ENCODE measurements at places on chromosomes 12 and 14. TPM values are rescaled to one million over a fixed set of nuclear protein-coding genes. Genes with fewer than 3 reads are reported as not detected.
A peak's percentile ranks its signal among the peaks of the same experiment; 100 is the strongest.

- no peaks in the 10 kb centered on the region for H3K27me3 ChIP-seq
- H3K4me3 ChIP-seq, result no peak overlapping the region
- DNase-seq, result peak; percentile 65
- no peaks in the 10 kb centered on the region for H3K36me3 ChIP-seq
Measured at GRCh38 chr12:2414810-2415567, 362.2 kb downstream of the CACNA1C start.

DNA sequence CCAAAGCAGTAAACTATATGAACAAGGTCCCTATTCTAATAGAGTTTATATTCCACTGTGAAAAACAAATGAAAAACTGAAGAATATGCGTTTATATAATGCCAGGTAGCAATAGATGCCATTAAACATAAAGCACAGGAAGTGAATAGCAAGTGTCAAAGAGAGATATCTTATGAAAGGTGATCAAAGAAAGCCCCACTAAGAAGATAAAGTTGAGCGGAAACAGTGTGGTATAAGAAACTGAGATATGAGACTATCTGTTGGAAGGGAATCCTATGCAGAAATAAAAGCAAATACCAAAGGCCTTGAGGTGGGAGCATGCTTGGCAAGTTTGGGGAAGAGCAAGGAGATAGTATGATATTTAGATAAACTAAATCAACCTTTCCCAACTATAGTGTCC, 123.1 kb upstream of the FAR2 start:
- no peak for DNase-seq
- no peaks in the 10 kb centered on the region for H3K27me3 ChIP-seq
- H3K4me1 ChIP-seq, result no peaks in the 10 kb centered on the region

DNA sequence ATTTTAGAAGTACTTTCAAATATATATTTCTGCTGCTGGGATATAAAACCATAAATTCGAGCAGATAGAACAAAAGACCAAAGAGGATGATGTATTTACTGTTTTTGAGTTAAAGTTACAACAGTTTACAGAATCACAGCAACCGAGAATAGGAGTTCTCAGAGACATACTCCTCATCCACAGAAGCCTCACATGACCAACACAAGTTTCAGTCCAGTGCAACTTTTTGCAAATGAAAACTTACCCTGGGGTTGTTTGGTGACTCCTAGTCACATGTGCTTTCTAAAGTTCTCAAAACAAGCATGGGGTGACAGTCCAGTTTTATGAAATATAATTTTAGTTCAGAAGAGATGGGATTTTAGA, 117.1 kb downstream of the PRKCH start:
- H3K36me3 ChIP-seq, result no peaks in the 10 kb centered on the region
- H3K4me1 ChIP-seq, result no peaks in the 10 kb centered on the region

- no peaks in the 10 kb centered on the region for H3K4me1 ChIP-seq
- H3K4me3 ChIP-seq, result no peak overlapping the region
- no peak overlapping the region for H3K27ac ChIP-seq
- H3K27me3 ChIP-seq, result no peaks in the 10 kb centered on the region
- H3K36me3 ChIP-seq, result no peaks in the 10 kb centered on the region
- no peak for DNase-seq
Measured at GRCh38 chr12:39723831-39724230, 104.2 kb upstream of the ABCD2 start.

Gene TMEM120B
- total RNA-seq, result 8.9 TPM

DNA sequence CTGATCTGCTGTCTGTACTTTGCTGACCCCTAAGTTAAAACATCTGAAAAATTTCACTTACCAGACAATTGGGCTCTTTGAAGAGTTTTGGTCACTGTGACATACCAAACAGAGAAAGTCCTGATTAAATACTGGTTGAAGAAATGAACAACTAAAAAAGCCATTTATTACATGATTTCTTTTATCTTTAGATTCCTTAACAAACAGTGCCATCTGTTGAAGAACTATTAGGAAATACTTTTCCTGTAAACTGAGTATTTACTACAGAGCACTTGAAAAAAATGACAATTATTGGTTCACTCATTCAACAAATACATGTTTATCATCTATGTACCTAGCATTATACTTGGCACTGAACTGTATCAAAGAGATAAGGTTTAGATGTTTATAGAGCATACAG, 6.5 kb upstream of the WASHC4 start:
- H3K27me3 ChIP-seq, result no peaks in the 10 kb centered on the region
- H3K4me1 ChIP-seq, result no peaks in the 10 kb centered on the region
- no peaks in the 10 kb centered on the region for H3K36me3 ChIP-seq

Gene WNT1
- total RNA-seq, result not detected

Gene P2RX2
- 0.36 TPM for total RNA-seq

GRCh38 chr12:26791301-26791791, 41.6 kb downstream of the ITPR2 start:
- H3K4me1 ChIP-seq, result no peaks in the 10 kb centered on the region
- H3K36me3 ChIP-seq, result no peaks in the 10 kb centered on the region
- peak overlapping the region; percentile 66 for H3K27ac ChIP-seq
- H3K27me3 ChIP-seq, result no peaks in the 10 kb centered on the region

GRCh38 chr12:42097971-42098370, 46.7 kb downstream of the GXYLT1 start:
- no peaks in the 10 kb centered on the region for H3K4me1 ChIP-seq
- H3K4me3 ChIP-seq, result no peak overlapping the region
- no peaks in the 10 kb centered on the region for H3K27me3 ChIP-seq
- no peak overlapping the region for H3K27ac ChIP-seq
